ENCODE measurements at places on chromosomes 13 and 19.

GRCh38 chr13:102376318-102376717, 25.5 kb downstream of the FGF14 start:
- no peak for DNase-seq

GRCh38 chr13:92187378-92187989, 789.1 kb downstream of the GPC5 start:
- peak; percentile 5 for DNase-seq

- no peak for DNase-seq
Measured at GRCh38 chr13:94705081-94706030, 7.0 kb downstream of the SOX21 start.

DNA sequence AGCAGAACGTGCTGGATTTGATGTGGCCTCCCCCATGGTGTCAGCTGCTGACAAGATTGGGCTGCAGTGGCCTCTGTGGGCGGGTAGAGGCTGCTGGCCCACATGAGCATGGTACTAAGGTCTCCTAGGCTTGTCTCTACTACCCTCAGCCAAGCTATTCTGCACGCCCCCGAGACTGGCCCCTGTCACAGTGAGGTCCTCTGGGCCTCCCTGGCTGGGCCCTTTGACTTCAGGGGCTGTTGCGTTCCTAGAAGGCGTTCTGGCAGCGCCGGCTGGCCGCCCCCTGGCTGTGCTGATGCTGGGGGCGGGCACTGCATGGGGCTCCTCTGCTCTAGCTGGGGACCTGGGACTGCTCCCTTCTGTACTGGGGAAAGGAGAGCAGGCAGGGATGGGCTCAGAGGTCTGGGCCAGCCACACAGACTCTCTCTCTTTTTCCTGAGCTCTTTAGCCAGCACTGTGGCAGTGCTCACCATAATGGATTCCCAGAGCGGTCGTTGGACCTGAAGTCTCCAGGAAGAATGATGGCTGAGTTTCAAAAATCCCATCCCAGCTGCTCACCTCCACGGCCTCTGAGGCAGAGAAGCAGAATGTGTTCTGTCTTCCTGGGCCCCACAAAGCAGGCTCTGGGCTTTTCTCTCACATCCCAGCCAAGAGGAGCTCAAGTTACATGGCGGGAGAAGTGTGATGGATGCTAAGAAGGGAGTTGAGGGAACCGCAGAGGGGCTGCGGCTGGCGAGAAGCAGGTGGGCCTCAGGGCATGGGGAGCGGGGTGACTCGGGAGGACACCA, 32.3 kb downstream of the TSSK6 start:
- no peak for DNase-seq

DNA sequence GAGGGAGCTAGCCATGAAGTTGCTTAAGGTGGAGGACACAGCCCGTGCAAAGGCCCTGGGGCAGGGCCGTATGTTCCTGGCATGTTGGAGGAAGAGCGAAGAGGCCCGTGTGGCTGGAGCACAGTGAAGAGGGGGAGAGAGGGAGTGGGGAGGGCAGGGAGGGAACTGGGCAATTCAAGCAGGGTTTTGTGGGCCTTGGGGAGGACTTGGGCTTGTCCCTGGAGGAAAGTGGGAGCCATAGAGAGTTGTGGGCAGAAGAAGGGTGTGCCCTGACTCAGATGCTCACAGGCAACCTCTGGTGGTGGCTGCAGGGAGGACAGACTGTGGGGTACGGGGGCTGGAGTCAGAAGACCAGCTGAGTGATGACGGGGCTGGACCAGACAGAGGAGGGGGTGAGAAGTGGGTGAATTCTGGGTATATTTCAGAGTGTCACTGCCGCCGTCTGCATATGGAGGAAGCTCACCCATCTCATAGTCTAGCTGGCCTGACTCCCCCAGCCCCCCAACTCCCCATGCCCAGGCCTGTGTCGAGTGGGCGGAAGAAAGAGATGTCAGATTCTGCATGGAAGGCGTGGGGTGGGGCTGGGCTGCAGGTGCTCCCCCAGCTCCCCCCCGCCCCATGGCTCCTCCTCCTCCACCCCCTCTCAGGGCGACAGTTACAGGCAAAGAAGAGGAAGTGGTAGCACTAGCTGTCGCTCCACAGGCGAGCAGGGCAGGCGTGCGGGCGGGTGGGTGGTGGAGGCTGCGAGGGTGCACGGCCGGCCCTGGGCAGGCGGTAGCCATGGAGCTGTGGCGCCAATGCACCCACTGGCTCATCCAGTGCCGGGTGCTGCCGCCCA, at the start of gene VAV1:
TSS of gene VAV1 (plus strand) at position 681 of the 838 bp plus-strand sequence. CDS start at position 781, 100 bp downstream.
- DNase-seq = peak; percentile 79

DNA sequence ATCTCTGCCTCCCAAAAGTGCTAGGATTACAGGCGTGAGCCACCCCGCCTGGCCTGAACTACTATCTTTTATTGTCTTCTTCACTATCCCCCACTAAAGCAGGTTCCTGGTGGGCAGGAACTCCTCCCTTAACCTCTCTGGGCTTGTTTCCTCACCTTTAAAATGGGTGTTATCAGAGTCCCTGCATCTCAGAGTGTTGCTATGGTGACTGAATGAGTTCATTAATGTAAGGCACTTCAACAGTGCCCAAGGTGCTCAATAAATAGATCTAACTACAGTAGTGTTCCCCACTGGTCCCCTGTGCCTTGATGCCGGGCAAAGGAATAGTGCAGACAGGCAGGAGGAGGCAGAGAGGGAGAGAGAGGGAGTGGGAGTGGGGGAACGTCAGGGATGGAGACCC, 20.5 kb downstream of the CCDC97 start:
- DNase-seq = no peak

GRCh38 chr19:2179095-2179494, 15.4 kb downstream of the DOT1L start:
- DNase-seq = no peak

DNA sequence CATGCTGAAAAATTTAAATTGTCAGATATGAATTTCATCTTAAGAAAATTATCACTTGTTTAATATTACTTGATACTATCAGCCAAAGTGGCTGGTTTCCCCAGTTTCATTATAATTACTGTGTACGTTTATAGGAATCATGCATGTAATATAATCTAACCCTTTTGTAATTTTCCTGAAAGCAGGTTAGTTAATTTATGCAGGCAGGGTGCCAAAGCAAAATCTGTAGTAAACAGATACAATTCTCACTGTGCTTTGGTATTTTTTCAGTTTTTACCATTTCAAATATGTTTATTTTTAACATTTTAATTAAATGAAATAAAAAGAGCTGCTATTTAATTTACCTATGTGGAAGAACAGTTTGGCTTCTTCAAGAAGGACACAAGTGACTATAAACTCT, 1227.5 kb upstream of the MIR17HG start:
- DNase-seq = no peak

- no peak for DNase-seq
Measured at GRCh38 chr13:26053418-26053980, 1.7 kb upstream of the SHISA2 start.

GRCh38 chr13:21006141-21007005, 55.0 kb downstream of the LATS2 start:
- no peak for DNase-seq

Data from CD4-positive, alpha-beta T cell (primary cell).